Omental fat pad (tissue), 4 donors: ENCODE measurements at places on chromosomes 3 and 15.

GRCh38 chr3:73575953-73576352 is 48.8 kb downstream of the PDZRN3 start:
- no peak for DNase-seq

DNA sequence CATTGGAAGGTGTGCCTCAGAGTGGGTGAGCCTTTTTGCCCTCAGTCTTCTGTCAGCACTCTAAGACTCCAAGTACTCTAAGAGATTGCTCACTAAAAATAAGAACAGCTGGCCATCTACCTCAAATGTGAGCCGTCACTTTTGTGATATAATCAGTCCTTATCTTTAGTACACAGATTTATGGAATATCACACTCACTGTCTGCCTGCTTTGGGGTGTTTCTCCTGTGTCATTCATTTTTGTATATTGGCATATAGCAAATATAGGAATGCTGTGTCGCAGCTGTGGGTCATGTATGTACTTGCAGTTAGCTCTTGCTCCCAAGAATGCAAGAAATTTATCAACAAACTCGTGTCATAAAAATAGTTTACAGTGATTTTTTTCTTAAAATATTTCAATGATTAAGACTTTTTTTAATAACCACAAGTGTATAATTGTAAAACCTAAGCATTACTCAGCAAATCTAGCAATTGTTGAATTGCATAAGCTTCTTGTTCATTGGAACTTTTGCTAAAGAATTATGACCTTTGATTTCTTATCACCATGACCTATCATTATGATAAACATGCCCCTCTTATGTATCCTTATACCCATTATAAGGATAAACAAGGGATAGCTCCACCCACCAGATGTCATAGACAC is 18.8 kb downstream of the SETD5 start:
- DNase-seq, result no peak

DNA sequence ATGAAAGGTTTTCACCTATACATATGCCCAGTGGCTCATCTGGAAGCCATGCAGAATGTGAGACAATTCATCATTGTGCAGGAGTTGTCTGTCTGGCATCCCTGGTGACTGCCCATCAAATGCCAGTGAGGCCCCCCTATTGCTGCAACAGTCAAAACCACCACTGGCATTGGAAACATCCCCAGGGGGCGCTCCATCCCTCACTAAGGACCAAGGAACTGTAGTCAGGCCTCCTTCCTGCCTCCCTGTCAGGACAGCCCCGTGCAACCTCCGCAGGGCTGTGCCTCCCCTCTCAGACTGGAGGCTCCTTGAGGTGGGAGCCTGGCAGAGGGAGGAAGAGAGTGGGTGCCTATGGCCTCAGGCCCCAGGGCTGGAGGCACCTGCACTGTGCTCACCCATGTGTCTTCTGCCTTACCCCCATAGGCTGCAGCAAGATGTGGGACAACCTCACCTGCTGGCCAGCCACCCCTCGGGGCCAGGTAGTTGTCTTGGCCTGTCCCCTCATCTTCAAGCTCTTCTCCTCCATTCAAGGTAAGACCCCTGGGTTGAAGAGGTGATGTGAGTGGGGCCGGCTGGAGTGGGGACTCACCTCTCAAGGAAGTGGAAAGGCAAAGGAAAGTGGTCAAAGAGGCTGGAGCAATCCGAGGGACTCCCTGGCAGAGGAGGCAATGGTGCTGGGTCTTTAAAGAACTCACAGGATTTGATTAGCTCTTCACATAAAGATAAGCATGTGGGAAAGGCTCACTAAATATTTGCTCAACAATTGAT is 16.5 kb downstream of the VIPR1 start:
- no peak for DNase-seq

GRCh38 chr3:194931865-194932264 is 246.2 kb downstream of the FAM43A start:
- DNase-seq, result no peak

GRCh38 chr3:182046166-182046764 is 334.5 kb downstream of the SOX2 start:
- DNase-seq, result no peak

- no peak for DNase-seq
Observed at GRCh38 chr3:78794431-78794830, 973.4 kb downstream of the ROBO1 start.

DNA sequence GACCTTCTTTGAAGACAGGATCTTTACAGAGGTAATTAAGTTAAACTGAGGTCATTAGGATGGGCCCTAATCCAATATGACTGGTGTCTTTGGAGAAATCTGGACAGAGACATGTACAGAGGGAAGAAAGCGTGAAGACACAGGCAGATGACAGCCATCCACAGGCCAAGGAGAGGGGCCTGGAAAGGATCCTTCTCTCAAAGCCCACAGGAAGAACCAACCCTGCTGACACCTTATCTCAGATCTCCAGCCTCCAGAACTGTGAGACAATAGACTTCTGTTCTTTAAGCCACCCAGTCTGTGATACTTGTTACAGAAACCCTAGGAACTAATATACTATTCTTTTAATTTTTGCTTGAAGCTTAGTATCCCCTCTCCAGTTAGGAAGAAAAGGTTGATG is 74.2 kb downstream of the WDR76 start:
- no peak for DNase-seq
